ENCODE measurements at places on chromosomes 7 and 10.

- DNase-seq: no peak
Observed at GRCh38 chr10:9452056-9452455, 1397.6 kb downstream of the GATA3 start.

GRCh38 chr10:60098677-60099601 is 192.6 kb upstream of the CCDC6 start:
- DNase-seq: no peak

GRCh38 chr7:152313831-152314604 is 121.8 kb downstream of the KMT2C start:
- DNase-seq: no peak

- no peak for DNase-seq
Observed at GRCh38 chr10:28445516-28445915, 87.4 kb upstream of the WAC start.

DNA sequence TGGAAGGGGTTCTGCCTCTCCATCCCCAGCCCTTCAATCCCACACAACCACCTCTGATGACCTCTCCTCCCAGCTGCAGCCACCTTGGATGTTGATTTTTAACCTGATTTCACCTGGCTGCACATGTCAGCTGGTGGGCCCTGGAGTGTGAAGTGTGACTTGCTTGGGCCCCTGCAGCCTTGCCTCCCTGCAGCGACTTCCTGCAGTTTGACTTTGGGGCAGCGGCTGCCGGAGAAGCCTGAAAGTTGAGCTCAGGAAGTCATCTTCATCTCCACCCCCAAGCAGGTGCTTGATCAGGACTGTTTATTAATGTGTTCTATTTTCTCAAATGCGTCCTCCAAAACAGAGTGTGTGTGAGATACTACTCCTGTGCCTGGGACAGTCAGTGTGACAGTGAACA is 675.2 kb upstream of the GALNT17 start:
- DNase-seq: no peak

- DNase-seq: no peak
Observed at GRCh38 chr10:33414841-33415240, 80.4 kb upstream of the NRP1 start.

DNA sequence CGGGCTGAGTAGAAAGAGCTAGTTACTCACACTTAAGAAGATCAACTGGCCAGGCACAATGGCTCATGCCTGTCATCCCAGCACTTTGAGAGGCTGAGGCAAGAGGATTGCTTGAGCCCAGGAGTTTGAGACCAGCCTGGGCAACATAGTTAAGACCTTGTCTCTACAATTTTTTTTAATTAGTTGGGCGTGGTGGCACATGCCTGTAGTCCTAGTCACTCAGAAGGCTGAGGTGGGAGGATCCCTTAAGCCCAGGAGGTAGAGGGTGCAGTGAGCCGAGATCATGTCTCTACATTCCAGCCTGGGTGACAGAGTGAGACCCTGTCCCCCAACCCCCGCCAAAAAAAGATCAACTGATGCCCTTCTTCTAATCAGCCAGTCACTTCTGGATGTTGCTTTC is 74.6 kb upstream of the ATP6V0A4 start:
- no peak for DNase-seq

GRCh38 chr7:144632724-144633123 is 203.1 kb downstream of the TPK1 start:
- no peak for DNase-seq

GRCh38 chr10:48683424-48683823 is 1.2 kb upstream of the WDFY4 start:
- no peak for DNase-seq

- DNase-seq: no peak
Observed at GRCh38 chr10:114632869-114633715, 25.0 kb downstream of the ABLIM1 start.

- no peak for DNase-seq
Observed at GRCh38 chr10:27541796-27542729, 38.0 kb downstream of the RAB18 start.

GRCh38 chr7:99209781-99210180 is 1.9 kb upstream of the KPNA7 start:
- DNase-seq: no peak

- DNase-seq: no peak
Observed at GRCh38 chr7:81514546-81514945, 255.3 kb downstream of the HGF start.

DNA sequence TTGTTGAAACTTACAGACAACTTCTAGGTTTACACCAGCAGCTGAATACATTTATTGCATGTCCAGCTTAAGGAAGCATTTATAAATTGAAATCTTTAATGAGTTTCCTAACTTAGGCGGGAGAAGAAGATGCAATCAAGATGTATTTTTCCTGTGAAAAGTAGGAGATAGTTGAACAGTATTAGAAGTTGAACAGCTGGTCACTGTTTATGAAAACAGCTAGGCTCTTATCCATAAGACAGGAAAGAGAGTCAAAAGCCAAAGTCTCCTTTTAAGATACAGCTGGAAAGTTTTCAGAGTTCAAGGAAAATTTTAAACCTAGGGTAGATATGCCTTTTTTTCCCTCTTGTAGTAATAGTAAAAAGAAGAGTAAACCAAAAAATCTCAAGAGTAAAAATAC is 236.1 kb upstream of the FERD3L start:
- DNase-seq: no peak

- no peak for DNase-seq
Observed at GRCh38 chr10:76882796-76883195, 754.8 kb downstream of the KCNMA1 start.

DNA sequence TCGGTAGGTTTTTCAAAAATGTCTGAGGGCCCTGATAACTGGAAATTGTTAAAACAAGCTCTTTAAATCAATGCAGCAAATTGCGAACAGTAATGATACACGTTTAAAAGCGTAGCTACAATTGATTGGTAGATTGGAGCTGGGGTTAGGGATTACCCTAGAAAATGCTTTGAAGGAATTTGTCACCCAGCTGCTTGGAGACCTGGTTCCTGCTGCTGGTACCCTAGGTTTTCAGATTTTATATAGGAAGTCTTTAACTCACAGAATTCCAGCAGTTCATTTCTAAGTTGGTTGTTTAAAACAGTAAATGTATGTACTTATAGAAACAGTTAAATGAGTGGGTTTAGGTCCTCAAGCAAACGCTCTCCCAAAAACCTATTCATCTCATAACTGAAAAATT is 1.5 kb downstream of the HECTD2 start:
- DNase-seq: no peak

- no peak for DNase-seq
Observed at GRCh38 chr10:69458430-69459100, 7.3 kb downstream of the TSPAN15 start.

DNA sequence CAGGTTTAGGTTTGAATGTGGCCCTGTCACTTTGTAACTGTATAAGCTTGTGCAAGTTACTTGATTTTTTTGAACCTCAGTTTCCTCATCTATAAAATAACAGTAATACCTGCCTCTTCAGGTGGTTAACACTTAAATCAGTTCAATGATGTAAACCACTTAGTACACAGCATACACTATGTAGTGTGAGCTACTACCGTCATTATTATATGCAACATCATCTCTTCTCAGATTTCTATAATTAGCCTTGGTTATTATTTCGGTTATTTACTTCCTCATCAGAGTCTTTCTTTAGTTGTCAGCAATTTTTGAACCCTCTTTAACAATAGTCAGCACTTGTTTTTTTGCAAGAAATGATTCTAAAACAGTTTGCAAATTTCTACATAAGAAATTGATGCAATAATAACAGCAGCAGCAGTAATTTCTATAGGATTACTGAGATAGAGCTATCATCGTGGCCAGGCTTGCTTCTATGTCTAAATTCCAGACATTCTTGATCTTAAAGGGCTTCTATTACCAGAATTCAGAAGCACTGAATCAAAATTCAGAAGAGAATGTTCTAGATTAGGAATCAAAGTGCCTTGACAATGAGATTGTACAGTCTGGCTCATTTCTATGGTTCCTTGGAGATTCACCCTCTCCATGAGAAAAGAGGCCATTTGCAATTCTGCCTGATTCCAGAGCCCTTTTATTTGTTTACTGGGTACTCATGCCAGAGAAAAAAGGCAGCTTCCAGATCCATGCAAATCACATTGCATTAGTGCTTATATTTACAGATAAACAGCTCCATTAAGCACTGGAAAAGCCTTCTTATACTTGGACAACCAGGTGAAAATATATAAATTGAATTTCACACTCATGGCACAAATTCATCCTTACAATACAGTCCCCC is 25.0 kb upstream of the WDR11 start:
- DNase-seq: no peak

DNA sequence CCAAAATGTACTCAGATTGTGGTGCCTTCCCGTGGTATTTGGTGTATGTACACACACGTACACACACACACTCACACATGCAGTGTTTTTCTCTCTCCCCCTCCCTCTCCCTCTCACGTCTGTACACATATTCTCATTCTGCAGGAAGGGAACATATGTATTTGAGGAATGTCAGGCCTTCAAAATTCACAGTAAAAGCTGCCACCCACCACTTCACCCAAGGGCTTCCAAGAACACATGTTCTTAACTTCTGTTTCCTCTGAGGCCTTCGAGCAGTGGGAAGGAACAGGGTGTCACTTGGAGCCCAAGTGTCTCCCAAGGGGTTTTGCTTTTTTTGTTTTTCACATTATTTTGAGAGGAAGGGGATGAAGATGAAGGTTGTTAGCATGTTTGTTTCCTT is 198.9 kb downstream of the TCF7L2 start:
- DNase-seq: no peak

DNA sequence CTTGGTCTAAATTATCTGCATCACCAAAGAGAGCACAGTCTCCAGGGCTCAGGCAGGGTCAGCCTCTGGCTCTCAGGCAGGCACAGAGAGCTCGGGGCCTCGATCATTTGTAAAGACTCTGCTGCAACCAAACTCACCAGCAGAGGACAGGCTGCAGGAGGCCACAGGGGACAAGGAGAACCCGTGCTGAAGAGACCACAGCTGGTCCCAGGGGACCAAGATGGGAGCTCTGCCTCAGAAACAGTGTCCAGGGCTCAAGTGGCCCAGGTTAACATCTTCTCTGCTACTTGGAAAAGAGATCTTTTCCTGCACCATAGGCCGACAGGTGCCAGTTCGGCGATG is 543.2 kb downstream of the PTPRN2 start:
- no peak for DNase-seq

DNA sequence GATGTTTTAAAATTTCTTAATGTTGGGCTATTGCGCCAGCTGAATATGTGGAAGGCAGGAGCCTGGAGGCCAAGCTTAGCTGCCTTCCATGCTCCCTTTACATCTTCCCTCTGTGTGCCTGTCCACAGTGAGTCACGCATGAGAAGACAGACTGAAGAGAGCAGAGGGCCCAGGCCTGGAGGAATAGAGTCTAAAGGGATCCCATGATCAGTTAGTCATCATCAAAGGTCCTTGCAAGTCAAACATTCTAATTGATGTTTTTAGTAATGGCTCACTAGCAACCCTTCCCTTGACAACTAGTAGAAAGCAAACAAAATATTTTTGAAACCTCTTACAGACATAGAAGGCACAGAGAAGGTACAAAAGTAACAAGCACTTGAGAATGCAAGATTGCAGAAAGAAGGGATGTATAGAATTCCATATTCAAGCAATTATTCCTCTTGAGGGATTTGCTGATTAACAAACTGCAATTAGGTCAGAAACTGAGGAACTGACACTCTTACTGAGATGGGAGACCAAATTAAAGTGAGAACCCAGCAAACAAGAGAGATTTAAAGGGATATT is 30.7 kb upstream of the APBB1IP start:
- DNase-seq: no peak

DNA sequence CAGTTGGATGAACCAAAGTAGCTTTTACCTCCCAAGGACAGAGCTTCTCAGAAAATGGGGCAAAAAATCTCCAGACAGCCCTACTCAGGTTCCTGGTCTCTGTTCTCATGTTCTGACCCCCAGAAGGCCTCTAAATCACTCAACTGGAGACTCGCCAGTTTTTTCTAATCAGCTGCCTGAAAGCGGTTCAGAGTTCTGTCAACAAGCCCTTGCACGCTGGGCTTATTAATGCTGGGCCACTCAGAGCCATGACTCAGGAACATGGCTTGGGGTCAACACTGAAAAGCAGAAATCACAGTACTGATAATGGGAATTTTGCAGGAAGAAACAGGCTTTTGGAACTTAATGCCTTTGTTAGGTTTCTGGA is 15.3 kb downstream of the ECHDC3 start:
- DNase-seq: no peak

DNA sequence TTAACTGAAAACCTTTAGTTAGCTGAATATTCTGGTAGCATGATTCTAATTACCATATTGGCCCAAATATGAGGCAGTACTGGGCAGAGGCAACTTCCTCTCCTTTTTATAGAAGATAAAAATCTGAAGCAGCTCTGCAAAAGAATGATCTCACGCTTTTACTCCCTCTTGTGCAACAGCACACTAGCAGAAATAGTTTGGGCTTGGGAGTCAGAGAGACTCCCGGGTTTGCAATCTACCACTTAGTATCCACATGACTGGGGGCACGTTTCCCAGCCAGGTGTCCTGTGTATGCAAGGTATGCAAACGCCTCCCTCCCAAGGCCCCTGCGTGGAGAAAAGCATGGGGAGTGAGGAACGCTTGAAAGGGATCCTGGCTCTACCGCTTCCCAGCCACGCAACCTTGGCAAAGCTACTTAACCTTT is 47.2 kb upstream of the RHEB start:
- no peak for DNase-seq

- DNase-seq: no peak
Observed at GRCh38 chr10:108385963-108386362, 1221.5 kb upstream of the SORCS1 start.

DNA sequence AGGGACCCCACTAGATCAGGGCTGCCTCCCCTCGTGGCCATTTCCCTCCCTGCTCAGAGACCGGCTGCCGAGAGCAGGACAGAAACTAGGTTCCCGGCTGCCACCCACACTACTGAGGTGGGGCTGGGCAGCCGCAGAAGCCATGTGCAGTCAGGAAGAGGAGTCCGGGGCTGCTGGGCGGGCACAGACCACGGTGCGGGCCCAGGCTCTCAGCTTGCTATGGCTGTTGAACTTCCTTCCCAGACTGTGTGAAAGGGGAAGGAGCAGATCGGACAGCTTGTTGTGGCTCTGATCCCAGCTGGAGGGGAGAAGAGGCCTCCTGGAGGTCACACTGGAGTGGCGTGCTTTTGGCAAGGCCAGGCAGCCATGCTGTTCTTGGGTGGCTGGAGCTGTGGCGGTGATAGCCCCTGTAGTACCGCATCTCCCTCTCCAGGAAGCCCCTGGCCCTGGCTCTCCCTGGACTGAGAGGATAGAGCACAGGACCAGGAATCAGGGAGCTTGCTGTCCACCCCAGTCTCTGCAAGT is 56.8 kb downstream of the HK1 start:
- no peak for DNase-seq

GRCh38 chr10:76198287-76199035 is 767.0 kb downstream of the LRMDA start:
- DNase-seq: no peak

DNA sequence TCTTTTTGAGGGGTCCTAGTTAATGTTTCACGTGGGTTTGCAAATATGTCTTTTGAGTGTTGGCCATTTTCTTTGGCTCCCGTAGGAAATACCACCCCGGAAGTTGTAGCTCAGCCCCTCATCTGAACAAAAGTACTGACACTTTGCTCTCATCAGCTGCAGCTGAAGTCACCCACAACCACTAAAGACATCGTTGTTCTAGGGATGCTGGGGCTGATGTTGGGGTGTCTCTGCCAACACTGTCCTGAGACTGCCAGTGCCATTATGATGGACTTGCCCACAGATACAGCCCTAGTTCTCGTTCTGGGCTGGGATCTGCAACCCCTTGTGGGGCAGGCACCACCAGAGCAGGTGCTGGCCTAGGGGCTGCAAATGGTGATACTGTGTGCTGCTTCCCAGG is 82.6 kb upstream of the ARHGAP21 start:
- DNase-seq: no peak
